A549 treated with ZK216348 at 1 μM for 4 hours (cell line): ENCODE measurements at places on chromosomes 6 and 20. TPM values are rescaled to one million over a fixed set of nuclear protein-coding genes. Genes with fewer than 3 reads are reported as not detected.

SIRPG gene
- not detected in 5 replicates for total RNA-seq

FOXF2 gene
- 17.5 to 29.8 TPM (median 25.5 TPM) in 5 replicates for total RNA-seq

C20orf144 gene
- 0.08 to 0.19 TPM in 2 of 5 replicates, not detected in the others for total RNA-seq

C2 gene
- total RNA-seq, result 0.33 to 0.47 TPM in 2 of 5 replicates, not detected in the others

GTSF1L gene
- not detected in 5 replicates for total RNA-seq

RAET1L gene
- 0.32 to 0.49 TPM (median 0.38 TPM) in 3 of 5 replicates, not detected in the others for total RNA-seq

TGM3 gene
- 0.07 to 0.22 TPM (median 0.08 TPM) in 3 of 5 replicates, not detected in the others for total RNA-seq

NMBR gene
- not detected in 5 replicates for total RNA-seq
